T-helper 9 cell (primary cell): ENCODE measurements at places on chromosomes 5 and 9.

DNA sequence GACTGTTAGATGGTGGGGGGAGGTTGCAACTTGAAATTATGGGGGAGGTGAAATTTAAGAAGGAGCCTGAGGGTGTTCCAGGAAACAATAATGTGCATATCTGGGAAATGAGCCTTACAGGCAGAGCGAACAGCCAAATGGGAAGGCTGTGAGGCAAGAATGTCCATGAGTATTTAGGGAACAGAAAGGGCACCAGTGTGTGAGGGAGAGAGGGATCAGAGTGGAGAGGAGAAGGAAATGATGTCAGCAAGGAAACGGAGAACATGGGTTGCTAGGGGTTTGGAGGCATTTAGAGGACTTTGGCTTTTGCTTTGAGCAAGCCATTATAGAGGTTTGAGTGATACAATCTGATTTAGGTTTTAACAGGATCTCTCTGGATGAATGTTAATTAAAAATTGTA is 285.4 kb downstream of the TLE4 start:
- DNase-seq: no peak

- no peak for DNase-seq
These were observed 6.1 kb upstream of the ALDH1B1 start for GRCh38 chr9:38386319-38386895.

GRCh38 chr5:40321514-40321913 is 358.2 kb upstream of the PTGER4 start:
- DNase-seq: no peak

GRCh38 chr9:109496218-109496617 is 1.9 kb downstream of the PTPN3 start:
- no peak for DNase-seq

DNA sequence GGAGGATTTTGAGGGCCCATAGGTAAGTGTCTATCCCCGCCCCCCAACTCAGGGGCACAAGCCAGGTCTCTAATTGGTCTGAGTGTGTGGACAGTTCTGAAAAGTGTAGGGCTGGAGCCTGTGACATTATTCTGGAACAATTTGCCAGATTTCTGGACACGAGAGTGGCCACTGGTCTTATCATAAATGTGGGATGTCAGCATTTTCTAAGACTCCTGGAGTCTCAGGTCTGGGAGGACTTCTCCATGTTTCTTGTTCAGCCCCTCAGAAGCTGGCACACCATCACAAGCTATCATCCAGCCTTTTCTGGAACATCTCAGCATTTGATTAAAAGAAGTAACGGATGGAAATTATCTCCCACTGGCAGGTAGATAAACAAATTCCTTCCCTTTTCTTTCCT is 141.4 kb downstream of the SEC61B start:
- no peak for DNase-seq

DNA sequence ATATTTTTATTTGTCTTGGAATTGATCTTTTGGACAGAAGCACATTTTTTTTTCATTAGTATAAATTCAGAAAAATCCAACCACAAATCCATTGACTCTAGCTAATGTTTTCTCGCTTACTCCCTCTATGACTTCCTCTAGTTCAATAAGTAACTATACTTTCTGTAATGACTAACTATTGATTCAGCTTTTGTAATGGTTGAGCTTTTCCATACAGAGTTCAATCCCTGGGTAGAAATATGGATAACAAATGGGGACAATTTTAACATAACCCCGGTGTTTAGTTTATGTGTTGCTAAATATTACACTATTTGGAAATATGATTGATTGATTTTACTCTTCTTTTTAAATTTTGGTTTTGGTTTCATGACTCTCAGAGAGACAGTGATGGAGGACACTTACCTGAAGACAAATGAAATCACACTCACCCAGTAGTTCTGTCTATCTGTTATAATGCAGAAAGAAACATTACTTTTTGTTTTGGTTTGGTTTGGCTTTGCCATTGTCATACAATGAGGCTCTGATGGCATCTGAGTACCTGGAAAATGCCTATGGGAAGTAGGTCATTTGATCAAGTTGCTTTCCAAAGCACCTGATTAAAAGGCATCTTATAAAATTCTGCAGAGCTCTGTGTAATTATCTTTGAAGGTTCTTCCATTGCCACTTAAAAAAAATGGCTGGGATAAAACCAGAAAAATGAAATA is 309.7 kb upstream of the MPDZ start:
- DNase-seq: no peak

GRCh38 chr9:39108145-39108544 is 179.8 kb downstream of the CNTNAP3 start:
- DNase-seq: no peak

DNA sequence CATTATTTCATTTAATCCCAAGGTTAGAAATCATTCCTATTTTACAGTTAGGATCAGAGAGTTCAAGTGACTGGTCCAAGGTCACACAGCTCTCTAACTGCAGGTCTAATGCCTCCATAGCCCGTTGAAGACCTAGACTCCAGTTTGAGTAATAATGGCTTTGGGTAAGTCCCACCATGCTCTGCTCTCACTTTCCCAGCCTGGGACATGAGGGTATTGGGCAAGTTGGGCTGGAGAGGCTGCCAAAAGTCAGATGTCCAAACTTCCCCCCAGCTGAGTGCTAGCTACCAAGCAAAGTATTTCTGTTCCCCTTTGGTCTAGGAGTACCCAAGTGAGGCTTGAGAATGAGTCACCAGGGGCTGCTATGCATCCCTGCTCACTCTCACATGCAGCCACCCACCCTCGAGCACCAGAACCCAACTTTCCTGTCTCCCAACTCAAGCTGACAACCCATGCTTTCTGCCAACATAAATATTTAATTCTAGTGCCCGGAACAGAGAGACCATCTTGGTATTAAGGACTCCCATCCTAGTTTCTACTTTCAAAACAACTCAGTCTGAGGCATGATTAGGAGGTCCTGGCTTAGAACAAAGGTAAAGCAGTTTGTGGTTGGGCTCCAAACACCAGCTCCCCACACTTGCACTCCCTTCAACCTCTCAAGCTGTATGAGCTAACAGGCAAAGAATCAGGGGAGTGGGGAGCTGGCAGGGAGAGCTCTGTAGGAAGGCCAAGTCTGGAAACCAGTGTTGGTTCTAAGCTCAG is 236.5 kb upstream of the TRIM32 start:
- DNase-seq: no peak

- DNase-seq: no peak
These were observed 58.0 kb upstream of the ROR2 start for GRCh38 chr9:92008041-92008440.

DNA sequence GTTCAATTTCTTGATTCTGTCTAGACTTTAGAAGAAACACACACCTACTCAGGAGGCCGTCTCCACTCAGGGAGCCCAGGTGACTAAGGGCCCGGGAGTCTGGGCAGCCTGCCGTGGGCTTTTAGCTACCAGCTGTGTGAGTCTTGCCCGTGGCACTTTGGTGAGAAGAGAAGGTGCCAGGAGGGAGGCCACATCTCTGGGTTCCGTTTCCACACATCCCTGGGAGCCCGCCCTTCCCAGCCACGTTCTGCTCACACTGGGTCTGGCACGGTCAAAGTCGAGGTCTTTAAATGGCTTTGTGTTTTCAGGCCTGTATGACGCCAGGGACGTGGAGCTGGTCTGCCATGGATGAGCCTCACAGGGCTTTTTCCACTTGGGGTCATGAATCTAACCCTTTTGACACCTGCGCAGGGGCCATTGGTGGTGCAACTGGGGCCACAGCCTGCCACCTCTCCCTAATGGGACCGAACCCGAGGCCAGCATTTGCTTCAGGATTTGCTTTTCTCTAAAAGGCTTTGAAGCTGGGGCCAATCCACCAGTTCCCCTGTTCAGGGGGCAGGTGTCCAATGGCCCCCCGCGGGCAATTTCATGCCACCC is 17.2 kb upstream of the FCN2 start:
- no peak for DNase-seq

DNA sequence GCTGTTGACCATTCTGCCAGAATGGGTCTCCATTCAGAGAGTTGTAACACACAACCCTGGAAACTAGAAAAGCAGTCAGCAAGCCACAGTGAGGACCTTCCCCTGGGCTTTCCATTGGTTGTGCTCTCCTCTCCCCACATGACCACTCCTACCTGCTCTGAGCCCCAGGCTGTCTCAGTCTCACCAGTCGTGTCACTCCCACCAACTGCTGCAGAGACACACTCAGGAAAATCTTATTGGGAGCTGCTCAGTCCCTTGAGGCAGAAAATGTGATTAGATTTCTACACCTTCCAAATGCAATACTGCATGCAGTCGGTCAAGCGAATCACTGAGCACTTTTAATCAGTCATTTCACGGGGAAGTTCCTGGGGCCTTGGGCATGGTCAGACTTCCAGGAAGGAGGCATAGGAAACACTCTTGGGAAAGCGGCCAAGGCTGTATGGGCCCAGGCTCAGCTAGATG is 284.2 kb upstream of the NMUR2 start:
- no peak for DNase-seq

DNA sequence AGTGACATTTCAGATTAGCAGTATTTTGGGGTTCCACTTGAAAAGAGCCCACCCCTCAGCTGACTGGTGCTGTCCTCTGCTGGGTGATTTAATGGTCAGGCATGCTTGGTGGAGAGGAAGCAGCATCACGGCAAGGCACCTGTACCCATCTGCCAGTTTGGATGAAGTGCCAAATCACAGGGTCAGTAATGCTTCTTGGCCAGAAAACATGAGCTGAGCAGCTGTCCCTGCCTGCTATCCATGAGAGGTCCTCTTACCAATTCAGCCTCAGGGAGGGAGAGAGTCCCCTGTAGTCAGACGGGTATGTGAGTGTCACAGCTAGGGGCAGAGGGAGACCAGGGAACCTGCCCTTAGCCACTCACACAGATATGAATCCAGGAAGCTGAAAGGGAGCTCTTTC is 137.9 kb downstream of the SEC61B start:
- DNase-seq: no peak

GRCh38 chr9:81423589-81424326 is 265.6 kb downstream of the TLE1 start:
- DNase-seq: no peak

DNA sequence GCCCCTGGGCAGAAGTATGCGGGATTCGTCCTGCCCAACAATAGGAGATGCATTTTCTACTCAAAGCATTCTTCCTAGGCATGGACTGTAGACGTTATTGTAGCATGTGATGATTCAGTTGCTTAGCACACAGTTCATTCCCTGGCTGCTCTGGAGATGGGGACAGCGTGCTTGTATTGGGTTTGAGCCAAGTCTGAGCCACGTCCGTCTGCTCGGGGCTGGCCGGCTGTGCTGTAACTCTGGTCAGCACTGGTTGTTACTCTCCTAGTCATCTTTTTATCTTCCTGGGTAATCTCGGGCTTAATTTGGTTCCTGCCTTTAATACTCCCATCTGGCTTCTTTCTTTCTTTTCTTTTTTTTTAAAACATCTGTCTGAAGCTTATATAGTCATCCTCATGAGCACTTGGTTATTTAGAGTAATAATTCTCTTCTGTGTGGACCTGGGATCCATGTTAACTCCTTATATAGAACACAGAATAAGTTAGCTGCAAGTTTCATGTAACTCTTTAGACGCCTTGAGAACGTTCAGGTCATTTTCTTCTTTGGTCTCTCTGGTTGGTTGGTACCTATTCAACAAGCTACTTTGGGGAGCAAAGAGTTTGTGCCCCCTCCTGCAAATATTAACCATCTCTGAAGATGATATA is 118.8 kb upstream of the RPS23 start:
- DNase-seq: no peak

DNA sequence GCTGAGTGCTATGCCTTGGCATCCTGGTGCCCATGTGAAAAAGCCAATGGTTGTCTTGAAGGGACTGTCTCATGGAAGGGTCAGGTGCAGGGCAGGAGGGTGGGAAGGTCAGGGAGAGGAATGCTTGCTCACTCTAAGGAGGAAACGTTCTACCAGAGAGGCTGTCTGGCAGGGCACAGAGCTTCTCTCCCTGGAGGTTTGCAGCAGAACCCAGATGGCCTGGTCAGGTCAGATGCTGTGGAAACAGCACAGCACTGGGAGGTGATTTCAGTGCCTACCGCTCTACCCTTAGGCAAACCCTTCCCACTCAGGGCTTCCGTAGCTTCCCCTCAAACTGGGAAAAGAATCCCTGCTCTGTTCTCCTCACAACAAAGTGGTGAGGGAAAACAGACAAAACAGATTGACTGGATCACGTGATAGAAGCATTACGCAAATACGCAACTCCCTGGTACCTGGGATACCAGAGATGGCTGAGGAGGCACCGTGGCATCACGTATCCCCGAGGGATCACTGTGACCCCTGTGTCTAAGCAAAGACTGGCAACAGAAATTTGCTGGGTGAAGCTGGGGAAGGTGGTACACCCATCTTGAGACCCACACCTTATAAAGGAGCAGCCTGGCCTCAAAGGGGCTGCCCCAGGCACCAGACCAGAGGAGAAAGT is 3.9 kb upstream of the MGAT1 start:
- no peak for DNase-seq

DNA sequence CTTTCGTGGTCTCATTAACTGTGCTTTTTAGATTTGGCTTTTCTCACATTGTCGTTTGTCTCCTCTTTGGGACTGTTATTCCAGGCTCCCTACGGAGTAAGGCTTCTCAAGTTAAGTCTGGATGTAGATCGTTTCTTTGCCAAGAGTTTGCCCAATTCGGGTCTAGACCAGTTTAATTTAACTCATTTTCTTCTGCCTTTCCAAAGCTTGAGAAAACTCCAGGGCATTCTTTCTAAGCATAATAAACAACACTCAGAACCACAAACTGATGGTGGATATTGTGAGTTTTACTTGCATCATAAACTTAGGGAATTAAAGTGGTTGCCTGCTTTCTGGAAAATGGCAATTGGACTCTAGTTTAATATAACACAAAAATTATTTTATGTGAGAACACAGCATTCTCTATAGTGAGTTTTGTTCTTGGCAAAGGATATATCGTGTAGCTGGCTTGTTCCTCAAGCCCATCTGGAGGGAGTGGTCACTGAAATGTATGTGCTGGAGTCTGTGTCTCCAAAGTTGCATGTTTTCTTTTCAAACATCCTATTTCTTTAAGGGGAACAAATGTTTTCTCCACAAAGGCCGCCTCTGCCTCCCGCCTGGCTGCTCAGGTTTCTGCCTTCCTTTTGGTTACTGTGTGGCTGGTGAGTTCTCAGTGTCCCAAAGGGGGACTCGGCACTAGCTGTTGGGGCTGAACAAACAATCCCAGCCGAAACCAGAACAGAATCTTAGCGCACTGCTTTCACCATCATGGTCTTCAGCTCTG is 211.3 kb upstream of the FBN2 start:
- DNase-seq: no peak

DNA sequence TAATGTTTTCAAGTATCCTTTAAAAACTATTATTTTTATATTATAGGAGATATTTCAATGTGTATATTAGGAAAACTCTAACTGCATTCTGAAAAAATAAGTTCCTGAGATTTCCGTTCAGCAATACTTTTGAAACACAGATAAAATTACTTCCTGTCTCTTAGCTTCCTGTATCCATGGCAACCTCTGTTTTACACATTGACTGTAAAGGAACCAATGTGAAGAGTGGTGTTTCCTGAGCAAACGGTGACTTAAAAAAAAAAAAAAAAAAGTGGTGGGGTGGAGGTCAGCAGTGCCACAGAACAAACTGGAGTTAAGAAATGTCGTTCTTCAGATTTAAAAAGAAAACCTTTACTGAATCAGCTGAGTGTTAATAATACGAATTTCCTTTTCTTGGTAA is at the start of gene LRRC70:
Gene LRRC70, plus strand, starts transcription at position 280 of the 400 bp plus-strand sequence. CDS start 620 bp downstream, outside the sequence.
- DNase-seq: no peak
